ENCODE measurements at places on chromosomes 5 and 9.

- DNase-seq, result no peak
Observed at GRCh38 chr5:16271851-16272250, 92.3 kb upstream of the MARCHF11 start.

- DNase-seq, result no peak
Observed at GRCh38 chr5:2563046-2563445, 188.4 kb downstream of the IRX2 start.

DNA sequence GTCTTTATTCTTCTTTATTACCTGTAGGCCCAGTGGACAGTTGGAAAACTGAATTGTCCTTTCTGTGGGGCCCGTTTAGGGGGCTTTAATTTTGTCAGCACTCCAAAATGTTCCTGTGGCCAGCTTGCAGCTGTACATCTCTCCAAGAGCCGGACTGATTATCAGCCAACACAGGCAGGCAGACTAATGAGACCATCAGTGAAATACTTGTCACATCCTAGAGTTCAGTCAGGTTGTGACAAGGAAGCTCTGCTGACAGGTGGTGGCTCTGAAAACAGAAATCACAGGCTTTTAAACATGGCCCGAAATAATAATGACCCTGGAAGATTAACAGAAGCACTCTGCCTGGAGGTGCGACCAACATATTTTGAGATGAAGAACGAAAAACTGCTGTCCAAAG is 47.9 kb downstream of the RNF180 start:
- DNase-seq, result no peak

GRCh38 chr5:159844267-159845121 is 71.8 kb upstream of the ADRA1B start:
- DNase-seq, result no peak

GRCh38 chr9:120151806-120152205 is 428.2 kb downstream of the CDK5RAP2 start:
- DNase-seq, result no peak

GRCh38 chr9:37555786-37556185 is 20.4 kb downstream of the FBXO10 start:
- no peak for DNase-seq

- no peak for DNase-seq
Observed at GRCh38 chr5:137320056-137321045, 178.8 kb downstream of the SPOCK1 start.

- no peak for DNase-seq
Observed at GRCh38 chr5:35618781-35619180, 1.1 kb downstream of the SPEF2 start.

GRCh38 chr5:64749385-64749784 is 19.1 kb downstream of the SREK1IP1 start:
- no peak for DNase-seq

DNA sequence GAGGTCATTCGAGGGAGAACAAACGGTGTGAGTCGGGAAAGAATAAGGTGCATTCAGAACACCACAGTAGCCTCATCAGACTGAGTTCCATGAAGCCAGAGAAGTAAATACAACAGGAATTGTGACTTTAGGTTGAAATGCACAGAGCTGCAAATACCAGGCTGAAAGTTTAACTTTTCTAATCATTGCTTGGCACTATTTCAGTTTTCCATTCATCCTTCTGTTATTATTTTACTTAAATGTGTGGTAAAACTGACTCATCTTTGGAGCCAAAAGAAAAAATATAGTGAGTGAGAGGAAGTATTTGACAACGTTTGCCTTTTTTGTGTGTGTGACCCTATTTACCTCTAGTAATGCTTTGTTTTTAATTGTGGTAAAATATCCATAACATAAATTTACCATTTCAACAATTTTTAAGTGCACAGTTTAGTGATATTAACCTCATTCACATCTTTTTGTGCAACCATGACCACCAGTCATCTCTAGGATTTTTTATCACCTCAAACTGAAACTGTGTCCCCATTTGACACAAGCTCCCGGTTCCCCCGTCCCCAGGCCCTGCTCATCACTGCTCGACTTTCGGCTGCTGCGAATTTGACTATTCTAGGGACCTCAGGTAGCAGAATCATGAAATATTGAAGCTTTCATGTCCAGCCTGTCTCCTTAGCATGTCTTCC is 166.8 kb downstream of the HSD17B3 start:
- DNase-seq, result no peak

DNA sequence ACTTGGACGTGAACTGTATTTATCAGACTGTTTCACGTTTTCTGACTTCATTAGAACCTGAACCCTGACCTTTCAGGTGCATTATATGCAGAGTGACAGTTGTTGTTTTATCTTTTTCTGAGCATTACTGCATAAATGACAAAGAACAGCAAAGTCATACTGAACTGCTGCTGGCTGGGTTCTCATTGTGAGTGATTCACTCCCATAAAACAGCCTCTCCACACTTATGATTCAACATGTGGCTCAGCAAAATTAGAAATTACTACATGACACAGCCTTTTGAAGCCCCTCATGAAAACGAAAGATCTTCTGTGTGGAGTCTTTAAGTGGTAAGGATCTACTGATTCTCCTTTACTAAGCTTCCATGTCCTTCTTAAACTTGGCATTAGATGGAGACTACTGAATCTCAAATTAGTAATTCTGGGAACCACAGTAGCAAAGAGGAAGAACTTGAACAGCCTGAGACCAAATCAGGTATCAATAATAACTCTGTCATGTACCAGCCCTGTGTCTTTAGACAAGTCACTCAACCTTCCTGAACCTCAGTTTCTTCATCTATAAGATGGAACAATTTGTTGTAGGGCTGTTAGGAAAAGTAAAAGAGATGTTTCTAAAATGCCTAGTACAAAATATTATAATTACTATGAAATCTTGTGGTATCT is 172.3 kb upstream of the GNA14 start:
- no peak for DNase-seq

GRCh38 chr9:3136686-3137346 is 292.9 kb upstream of the PUM3 start:
- no peak for DNase-seq

DNA sequence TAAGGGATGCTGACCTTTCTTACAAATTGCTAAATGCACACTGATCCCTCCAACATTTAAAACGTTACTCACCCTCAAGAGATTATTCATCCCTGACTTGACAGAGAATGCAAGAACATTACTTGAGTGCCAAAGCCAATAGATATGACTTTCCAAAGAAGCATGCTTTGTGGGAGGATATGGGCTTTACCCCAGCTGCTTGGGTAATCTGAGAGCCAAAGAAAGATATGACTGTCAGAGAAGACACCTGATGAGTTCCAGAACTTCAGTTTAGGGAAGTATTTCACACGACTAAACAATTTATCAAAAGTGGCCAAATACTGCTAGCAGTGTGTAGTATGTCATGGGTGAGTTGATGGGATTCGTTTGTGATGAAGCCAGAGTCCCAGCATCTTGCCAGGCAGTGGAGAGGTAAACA is 7.4 kb upstream of the SPDL1 start:
- DNase-seq, result no peak

DNA sequence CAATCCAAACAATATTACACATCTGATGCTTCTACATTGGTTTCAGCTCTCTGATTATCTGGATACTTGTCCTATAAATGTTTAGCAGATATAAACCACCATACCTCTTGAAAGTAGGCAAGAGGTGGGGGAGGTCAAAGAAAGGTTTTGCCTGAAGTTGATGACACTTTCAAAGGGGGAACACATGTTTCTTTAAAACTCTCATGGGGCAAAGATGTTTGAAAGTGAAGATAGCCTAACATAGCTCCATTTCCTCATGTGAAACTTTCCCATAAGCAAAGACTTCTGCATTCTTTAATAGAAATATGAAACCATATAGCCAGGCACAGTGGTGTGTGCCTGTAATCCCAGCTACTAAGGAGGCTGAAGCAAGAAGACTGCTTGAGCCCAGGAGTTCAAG is 62.1 kb downstream of the CETN3 start:
- no peak for DNase-seq

DNA sequence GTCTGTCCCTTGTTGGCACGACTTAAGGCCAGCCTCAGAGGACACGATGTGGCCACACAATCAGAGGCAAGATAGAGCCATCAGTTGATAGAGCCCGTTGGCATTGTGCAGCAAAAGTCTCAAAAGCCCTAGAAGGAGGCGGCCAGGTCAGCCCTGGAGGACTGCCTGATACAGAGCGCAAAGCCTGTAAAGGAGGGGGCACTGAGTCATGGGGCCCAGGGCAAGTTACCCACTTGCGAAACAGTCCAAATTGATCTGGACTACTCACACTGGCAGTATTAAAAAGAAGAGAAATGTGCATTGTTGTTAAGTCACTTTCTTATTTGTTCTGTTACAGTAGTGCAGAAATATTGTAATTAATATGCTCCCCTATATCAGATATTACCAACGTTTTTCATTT is 51.5 kb downstream of the KLF9 start:
- DNase-seq, result no peak

GRCh38 chr5:29169886-29170285 is 2023.6 kb upstream of the CDH6 start:
- DNase-seq, result no peak

DNA sequence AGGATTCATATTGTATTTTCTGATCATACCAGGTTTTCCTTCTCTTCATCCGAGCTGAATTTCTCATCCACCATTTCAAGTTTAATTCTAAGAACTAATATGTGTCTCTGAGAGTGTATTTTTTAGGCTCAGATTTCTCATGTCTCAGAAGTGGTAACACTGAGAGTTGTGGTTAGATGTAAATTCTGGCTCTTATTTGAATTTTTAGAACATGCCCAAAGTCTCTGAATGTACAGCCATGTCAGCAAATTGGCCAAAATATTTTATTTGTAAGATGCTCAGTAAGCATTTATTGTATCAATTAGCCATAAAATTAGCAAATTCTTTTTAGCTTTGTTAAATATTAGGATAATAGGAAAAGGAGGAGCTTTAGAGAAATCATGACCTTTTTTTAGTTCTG is 16.6 kb downstream of the SV2C start:
- DNase-seq, result no peak
